ENCODE measurements at places on chromosomes 7 and 10. TPM values are rescaled to one million over a fixed set of nuclear protein-coding genes. Genes with fewer than 3 reads are reported as not detected.

- DNase-seq, result no peak
Observed at GRCh38 chr7:138460176-138460648, at the start of gene TRIM24. Gene TRIM24, plus strand, starts transcription at chr7:138460259. Its CDS starts 290 bp downstream, at chr7:138460549.

DNA sequence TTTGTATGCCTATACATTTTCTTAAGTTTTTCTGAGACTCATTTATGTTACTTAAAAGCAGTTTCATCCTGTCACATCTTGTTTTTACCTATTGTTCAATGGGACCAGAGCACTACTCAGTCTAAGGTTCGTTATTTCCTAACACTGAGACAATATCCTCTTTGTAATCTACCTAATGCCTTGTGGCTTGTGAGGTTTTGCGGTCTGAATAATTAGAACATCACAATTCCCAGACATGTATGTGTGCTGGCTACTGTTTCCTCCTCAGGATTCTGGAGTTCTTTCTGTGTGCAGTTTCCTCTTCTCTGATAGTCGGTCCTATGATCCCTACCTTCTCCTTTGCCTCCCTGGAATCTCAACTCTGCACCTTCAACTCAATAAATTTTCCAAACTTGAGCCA, 620.2 kb downstream of the ANKRD7 start:
- no peak for DNase-seq

- DNase-seq, result no peak
Observed at GRCh38 chr7:4249241-4249640, 432.9 kb upstream of the FOXK1 start.

GRCh38 chr7:50953820-50954219, 171.1 kb upstream of the GRB10 start:
- DNase-seq, result no peak

- no peak for DNase-seq
Observed at GRCh38 chr7:47568547-47568946, 13.4 kb downstream of the TNS3 start.

DNA sequence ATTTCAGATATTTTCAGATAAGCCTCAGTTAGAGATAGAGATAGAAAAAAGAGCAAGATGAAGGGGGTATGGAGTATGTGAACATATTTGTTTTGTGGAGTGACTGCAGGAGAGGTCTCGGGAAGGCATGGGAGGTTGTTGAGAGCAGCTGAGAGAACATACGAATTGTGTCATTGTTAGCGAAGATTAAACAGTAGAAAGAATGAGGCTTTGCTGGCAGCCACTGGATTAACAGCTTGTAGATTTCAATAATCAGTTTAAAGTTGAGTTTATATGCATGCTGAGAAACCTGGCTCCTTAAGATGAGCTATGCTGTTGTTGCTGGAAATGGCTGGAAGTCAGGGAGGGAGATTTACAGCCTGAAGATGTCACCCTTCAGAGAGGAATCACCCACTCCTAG, 100.9 kb upstream of the SORCS3 start:
- no peak for DNase-seq

GRCh38 chr10:42956045-42956444, 120.8 kb upstream of the RET start:
- DNase-seq, result no peak

DNA sequence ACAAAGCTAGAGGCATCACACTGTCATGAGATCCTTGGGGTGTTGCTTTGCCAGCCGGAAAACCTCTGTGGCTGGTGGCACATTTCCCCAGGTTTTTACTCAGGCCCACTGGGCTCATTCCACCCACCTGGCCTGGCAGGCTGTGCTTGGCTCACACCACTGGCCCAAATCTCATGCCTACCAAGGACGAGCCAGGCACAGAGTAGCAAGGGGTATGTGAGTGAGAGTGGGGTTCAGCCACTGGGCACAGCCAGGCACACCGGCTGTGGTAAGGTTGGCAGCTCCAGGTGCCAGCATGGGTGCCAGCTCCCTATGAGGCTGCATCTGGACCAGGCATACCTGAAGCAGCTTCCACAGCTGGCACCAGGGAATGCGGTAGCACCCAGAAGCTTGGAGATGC, 21.4 kb downstream of the STEAP1 start:
- no peak for DNase-seq

GRCh38 chr10:55174419-55174818, 373.4 kb upstream of the PCDH15 start:
- no peak for DNase-seq

DNA sequence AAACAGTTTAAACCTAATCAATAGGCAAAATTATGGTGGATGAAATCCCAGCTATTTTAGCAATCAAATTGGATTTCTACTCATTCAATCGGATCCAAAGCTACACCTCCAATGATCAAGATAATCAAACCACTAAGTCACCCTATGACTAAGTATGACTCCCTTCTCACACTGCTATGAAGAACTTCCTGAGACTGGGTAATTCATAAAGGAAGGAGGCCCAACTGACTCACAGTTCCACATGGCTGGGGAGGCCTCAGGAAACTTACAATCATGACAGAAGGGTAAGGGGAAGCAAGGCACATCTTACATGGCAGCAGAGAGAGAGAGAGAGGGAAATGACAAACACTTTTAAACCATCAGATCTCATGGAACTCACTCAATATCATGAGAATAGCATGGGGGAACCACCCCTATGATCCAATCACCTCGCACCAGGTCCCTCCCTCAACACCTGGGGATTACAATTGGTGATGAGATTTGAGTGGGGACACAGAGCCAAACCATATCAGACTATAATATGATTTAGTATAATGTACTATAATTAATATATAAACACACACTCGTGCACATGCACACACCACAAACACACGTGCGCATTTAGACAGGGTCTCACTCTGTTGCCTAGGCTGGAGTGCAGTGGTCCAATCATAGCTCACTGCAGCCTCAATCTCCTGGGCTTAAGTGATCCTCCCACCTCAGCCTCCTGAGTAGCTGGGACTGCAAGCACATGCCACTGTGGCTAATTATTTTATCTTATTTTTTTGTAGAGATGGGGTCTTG, 213.6 kb upstream of the FOXK1 start:
- no peak for DNase-seq

GRCh38 chr10:15842556-15843169, 17.6 kb downstream of the MINDY3 start:
- DNase-seq, result no peak

DNA sequence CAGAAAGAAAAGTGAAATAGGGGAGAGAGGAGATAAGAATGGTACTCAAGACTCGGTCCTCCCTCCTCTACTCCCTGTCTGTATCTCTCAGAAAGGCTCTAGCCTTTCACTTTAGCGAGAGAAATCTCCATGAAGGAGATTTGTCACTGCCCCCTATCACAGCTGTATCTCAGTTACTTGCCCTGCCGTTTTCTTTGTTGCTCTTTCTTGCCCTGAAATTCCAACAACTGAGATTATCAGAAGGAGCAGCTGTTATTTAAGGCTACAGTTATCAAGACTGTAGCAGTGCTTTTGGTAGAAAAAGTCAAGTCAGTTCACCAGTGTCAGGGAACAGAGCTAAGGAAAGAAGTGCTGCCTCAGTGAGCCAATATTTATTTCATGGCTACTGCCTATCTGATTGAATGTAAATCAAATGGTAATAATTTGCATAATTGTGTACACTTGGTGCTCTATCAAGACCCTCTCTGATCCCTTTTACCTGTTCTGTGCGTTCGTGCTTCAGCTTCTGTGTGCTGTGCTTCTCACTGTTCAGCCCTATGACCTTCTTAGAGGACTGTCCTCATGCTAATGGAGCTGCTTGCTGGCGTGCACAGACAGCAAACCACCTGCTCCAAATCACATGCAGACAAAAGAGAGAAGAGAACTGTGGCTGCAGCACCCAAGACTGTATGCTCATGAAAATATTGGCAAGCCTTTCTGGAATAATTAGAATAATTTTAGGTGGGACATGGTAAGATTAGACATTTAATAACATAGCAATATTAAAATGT, 180.2 kb upstream of the FAM3C start:
- no peak for DNase-seq

GRCh38 chr7:51354897-51355296, 38.3 kb upstream of the COBL start:
- DNase-seq, result no peak

GRCh38 chr7:40673285-40673684, 538.5 kb downstream of the SUGCT start:
- no peak for DNase-seq

- no peak for DNase-seq
Observed at GRCh38 chr7:15967551-15967950, 281.1 kb upstream of the MEOX2 start.

- DNase-seq, result peak; percentile 78
Observed at GRCh38 chr7:151276666-151277590, 28.4 kb upstream of the SMARCD3 start.

GRCh38 chr7:85474234-85474633, 287.4 kb upstream of the SEMA3D start:
- DNase-seq, result no peak

DNA sequence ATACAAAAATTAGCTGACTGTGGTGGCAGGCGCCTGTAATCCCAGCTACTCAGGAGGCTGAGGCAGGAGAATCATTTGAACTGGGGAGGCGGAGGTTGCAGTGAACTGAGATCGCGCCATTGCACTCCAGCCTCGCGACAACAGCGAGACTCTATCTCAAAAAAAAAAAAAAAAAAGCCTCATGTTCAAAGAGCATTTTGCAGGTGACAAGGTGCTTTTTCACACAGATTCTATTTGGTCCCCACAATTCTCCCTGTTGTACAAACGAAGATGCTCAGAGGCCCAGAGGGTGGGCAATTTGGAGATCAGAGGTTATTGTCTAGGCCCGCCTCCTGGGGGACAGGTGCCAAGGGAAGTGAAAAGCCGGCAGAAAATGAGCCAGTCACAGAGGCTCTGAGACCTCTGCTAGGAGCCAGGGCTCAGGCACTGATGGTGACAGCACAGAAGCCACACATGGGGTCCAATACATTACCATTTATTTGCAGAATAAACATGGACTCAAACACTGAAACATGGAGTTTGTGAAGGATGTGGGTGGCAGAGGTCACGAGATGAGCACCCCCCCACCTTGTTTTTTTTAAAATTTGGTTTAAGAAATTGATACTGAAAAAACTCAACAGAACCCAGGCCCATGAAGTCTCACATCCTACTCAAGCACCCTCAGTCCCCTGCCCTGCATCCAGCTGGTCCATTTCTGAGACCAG, 882 bp upstream of the GAL3ST4 start:
- no peak for DNase-seq

DNA sequence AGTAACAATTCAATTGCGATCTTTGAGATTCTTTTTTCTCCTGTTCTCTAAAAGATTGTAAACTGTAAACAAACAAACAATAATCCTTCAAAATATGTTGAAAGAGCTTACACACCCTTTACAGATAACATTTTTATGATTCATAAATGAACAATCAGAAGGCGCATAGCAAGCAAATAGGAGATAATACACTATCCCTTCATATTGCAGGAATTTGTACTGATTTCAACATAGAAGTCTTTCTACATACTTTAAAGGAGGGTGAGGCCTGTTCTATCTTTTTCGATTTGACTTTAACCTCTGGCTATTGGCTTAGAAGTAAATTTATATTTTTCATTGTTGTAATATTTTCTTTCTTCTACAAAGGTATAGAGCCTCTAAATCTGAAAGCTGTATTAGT, 57.2 kb downstream of the TFEC start:
- no peak for DNase-seq

- no peak for DNase-seq
Observed at GRCh38 chr7:111238886-111239285, 148.0 kb downstream of the LRRN3 start.

- DNase-seq, result no peak
Observed at GRCh38 chr10:47230482-47230881, 69.5 kb upstream of the GDF10 start.

GRCh38 chr7:26046878-26047277, 105.1 kb upstream of the NFE2L3 start:
- DNase-seq, result no peak

- no peak for DNase-seq
Observed at GRCh38 chr10:62749093-62749683, 55.3 kb upstream of the ADO start.

DNA sequence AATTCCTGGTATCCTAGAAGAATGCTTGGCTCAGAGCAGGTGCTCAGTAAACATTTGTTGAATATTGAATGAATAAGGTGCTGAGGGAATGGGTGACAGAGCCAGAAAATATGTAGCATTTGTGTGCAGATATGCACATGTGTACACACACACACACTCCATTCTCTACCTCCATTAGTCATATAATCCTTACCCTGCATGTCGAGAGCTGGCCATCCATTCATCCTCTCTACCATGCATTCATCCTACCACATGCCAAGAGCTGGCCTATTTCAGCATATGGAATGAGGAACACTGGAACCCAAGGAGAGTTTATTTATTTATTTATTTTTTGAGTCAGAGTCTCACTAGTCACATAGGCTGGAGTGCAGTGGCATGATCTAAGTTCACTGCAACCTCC, 284.8 kb downstream of the PLXNA4 start:
- no peak for DNase-seq

GRCh38 chr7:92898798-92899197, 62.4 kb upstream of the CDK6 start:
- DNase-seq, result no peak

DNA sequence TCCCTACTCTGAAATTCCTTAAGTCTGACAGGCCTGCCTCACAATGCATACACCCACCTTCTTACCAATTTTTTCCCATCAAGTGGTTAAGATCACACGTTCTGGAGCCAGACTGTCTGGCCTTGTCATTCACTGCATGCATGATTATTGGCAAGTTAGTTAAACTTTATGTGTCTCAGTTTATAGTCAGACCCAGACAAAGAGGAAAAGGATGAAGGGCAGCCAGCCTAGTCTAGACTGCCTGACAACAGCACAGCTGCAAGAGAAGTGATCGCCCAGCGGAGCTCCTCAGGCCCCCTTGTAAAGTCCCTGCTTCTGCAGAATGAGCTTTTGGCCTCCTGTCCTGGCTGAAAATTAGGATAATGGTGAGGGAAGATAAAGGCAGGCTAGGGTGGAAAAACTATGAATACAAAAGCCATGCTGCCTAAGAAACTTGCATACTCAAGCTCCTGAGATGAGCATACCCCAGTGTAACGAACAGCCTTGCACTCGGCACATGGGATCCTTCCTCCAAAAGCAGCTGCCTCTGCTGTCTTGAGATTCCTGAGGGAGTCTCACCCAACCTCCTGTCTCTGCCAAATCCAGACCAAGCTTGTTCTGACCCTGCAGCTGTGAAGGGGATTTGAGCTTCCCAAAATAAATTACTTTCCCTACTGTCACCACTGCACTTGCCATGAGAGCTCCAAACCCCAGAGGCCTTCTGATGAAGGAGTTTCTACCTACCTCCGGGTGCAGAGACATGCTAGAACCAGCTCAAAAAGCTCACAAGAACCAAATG, 26.7 kb upstream of the MRLN start:
- no peak for DNase-seq

GRCh38 chr7:2218444-2218785, 14.3 kb downstream of the MAD1L1 start:
- DNase-seq, result no peak

- DNase-seq, result no peak
Observed at GRCh38 chr7:81871606-81872265, 101.9 kb upstream of the HGF start.

- DNase-seq, result no peak
Observed at GRCh38 chr7:147607157-147607800, 983.3 kb upstream of the C7orf33 start.

The PNLIPRP3 gene
- not detected for total RNA-seq

The PHYHIPL gene
- 38.8 TPM for total RNA-seq

The CCNY gene
- total RNA-seq, result 33.6 TPM

The DPCD gene
- 13.1 TPM for total RNA-seq

The STEAP1 gene
- 2.2 TPM for total RNA-seq

The DGKB gene
- 29.4 TPM for total RNA-seq

The CPA2 gene
- not detected for total RNA-seq

The AFAP1L2 gene
- total RNA-seq, result 9.8 TPM

The TUBAL3 gene
- 0.27 TPM for total RNA-seq

The VWA2 gene
- 1.1 TPM for total RNA-seq

The OR2A7 gene
- 0.91 TPM for total RNA-seq

The AQP1 gene
- total RNA-seq, result 2.3 TPM

The CUZD1 gene
- 0.91 TPM for total RNA-seq

Data from cerebellum (tissue), 4 donors.